ENCODE measurements at places on chromosomes 7 and 10.

DNA sequence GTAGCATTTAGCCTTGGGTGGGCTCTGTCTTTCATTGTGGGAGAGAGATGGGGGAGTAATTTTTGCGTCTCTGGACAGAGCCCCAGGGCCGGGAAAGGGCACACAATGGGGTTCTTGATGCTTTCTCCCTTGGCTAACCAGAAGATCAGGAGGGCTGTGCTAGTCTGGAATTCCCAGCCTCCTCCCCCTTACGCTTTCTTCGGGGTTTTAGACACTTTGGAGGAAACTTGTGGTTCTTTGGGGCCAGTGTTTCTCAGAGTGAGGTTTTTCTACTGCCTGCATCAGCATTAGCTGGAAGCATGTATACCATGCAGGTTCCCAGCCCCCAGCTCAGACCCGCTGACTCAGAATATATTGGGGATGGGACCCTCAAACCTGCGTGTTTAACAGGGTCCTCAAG is 7.0 kb downstream of the NEURL1 start:
- no peak for DNase-seq

GRCh38 chr10:58734116-58734515 is 221.4 kb downstream of the BICC1 start:
- DNase-seq = no peak

DNA sequence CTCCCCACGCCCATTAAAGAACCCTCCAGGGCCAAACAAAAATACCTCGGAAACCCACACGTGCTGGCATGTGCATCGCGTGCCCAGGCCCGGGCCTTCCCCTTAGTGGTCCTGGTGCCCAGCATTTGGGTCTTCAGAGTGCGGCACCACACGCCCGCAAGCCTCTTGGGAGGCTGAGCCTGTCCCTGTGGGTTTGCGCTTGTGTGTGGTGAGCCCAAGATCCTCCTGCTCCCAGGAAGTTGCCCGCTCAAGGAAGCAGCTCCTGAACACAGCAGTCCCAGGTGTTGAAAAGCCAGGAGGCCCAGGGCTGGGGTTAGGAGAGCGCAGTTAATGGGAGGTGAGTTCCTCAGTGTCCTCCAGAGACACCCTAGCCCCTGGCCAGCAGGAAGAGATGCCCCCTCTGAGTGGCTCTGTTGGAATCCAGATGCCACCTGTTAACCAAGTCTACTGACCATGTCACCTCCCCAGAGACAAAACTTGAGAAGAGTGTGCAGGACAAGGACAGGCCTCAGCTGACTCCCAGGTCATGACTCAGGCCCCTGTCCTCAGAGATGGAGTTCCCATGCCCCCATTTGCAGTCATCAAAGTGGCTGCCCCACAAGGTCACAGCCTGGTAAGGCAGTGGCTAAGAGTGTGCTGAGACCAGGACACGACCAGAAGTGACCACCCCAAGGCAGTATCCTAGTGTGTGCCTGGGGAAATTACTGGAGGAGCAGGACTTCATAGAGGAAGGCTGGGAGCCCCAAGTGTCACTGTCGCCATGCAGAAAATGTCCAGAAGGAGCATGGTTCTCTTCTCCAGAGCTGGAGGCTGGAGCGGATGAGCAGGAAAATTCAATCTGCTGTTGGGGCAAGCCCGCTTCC is 5.2 kb downstream of the FZD9 start:
- no peak for DNase-seq

GRCh38 chr7:146321301-146321700 is 204.7 kb downstream of the CNTNAP2 start:
- no peak for DNase-seq

- DNase-seq = no peak
These were observed 80.6 kb downstream of the PTPRZ1 start for GRCh38 chr7:121953601-121954000.

DNA sequence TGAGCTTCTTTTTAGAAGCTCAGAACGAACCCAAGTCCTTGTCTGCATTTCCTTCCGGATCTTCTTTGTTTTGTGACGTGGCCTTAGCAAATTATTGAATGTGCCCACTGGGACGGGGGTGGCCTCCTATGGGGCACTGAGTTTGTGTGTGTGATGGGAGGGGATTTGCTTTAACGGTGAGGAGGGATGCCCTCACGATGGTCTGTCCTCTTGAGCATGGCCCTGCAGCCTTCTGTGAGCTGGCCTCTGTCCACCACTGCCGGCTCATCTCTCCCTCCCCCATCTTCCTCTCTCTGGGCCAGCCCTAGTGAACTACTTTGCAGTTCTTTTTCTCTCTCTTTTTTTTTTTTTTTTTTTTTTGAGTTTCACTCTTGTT is 62.9 kb upstream of the MKRN1 start:
- DNase-seq = no peak

- no peak for DNase-seq
These were observed 25.9 kb upstream of the YAE1 start for GRCh38 chr7:39540320-39540719.

DNA sequence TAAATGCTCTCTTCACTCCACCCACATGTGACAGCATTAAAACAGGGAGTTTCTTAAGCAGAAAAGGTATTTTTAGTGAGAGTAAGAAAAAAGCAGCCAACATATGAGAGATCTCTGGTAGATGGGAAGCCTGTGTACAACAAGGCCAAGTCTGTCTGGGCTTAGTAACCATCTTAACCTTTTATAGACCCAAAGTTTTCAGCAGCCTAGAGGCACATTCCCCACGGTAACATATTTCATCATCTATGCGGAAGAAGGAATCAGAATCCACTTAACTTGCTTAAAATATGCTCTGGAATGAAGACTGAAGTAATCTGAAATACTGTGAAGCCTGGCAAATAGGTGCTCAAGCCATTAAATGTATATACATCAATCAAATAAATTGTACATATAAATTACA is 127.8 kb downstream of the RAPGEF5 start:
- no peak for DNase-seq

DNA sequence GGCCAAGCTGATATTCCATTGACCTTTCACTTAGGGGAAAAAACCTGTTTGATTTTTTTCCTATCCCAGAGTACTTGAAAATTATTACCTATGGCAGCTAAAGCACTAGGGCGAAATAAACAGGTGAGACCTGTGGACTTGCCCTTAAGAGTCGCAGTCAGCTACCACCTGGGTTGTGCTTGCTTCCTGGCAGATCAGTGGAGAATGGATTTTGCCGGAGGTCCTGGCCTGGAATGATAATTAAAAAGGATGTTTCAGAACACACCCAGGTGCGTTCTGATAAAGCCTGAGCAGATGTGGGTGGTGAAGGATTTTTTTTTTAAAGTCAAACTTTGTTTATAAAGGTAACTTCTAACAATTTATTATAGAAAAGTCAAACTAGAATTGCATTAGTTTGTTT is 59.1 kb downstream of the AUTS2 start:
- DNase-seq = no peak

DNA sequence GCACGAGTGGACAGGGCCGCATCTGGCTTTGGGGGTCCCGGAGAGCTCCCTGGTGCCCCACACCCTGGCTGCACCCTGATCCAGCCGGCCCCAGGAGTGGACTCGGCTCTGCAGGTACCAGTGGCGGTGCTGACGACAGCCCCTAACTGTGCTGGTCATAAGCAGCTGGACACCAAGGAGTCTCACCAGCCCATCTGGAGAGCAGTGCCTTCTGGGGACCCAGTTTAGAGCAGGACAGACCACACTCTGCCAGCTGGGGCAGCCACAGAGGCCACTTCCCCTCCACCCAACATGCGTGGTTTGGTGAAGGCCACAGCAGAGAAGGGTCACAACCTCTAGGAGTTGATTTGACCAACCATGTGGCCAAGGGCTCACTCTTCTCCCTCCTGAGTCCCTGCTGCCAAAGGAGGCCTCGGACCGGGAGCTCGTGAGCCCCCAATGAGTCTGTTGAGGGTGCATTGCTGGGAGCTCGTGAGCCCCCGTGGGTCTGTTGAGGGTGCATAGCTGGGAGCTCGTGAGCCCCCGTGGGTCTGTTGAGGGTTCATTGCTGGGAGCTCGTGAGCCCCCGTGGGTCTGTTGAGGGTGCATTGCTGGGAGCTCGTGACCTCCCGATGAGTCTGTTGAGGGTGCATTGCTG is 16.0 kb upstream of the INPP5A start:
- no peak for DNase-seq

DNA sequence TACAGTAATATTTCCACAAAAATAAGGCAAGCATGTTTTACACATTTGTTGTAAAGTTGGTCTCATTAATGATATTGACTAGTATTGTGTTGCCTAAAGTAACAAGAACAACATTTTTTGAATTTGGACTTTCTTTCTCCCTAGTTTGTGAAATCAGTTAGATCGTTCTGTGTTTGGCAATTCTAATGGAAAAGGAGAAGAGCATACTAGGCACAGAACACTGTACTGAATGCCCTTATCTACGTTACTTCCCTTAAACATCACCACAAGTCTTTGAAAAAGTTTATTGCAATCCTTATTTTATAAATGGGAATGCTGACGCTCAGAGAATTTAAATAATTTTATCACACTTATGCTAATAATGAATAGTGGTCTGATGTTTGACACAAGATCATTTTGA is 372.2 kb downstream of the EXOC4 start:
- no peak for DNase-seq

DNA sequence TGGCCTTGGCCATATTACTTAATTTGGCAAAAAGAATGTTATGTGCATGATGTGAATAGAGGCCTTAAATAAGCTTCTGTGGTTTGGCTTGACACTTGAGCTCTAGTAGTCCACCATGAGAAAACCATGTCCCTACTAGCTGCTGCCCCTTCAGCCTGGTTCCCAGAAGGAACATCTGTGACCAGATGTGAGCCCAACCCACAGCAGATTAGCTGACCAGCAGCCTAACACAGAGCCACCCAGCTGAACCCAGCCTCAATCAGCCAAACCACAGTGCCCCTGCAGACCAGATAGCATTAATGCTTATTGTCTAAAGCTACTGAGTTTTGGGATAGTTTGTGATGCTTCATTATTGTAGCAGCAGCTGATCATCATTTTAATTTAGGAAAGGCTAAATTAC is 16.6 kb downstream of the JAZF1 start:
- DNase-seq = no peak

DNA sequence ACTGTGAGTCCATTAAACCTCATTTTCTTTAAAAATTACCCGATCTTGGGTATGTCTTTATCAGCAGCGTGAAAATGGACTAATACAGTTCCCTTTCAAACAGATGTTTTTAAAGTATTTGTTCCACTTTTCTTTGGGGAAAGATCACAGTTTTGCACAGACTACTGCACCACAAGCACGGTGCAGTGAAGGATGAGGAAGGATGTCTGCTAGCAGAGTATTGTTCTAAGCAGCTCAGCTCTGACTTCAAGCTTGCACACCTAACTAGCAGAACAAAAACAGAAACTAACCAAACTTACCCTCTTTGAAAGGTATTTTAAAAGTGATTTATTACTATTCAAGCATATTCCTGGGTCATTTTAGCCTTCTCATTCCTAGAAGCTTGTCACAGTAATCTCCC is 20.0 kb downstream of the THNSL1 start:
- DNase-seq = no peak

- DNase-seq = no peak
These were observed 17.2 kb upstream of the GIMAP8 start for GRCh38 chr7:150432915-150433892.

GRCh38 chr10:49184642-49185111 is 3.5 kb downstream of the TMEM273 start:
- no peak for DNase-seq

GRCh38 chr10:20885678-20886077 is 11.4 kb downstream of the NEBL start:
- no peak for DNase-seq

DNA sequence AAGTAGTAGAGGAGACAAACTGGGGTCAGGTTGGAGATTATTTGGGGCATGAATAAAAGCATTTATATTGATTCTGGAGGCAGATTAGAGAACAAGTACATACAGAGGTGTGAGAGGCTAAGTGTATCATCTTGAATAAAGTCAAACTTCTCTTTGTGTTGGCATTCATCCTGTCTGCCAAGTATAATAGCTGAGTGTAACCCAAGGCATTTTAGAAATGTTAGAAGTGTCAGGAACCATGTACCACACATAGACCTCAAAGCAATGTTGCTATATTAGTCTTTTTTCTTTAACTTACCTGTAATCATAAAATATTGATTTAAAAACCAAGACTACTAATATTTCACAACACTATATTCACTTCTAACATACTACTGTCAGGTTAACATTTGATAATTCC is 56.2 kb upstream of the LRRTM3 start:
- DNase-seq = no peak

GRCh38 chr7:30093420-30093952 is 41.3 kb upstream of the MTURN start:
- no peak for DNase-seq

- no peak for DNase-seq
These were observed 4.0 kb downstream of the UNC5B start for GRCh38 chr10:71216363-71216695.

DNA sequence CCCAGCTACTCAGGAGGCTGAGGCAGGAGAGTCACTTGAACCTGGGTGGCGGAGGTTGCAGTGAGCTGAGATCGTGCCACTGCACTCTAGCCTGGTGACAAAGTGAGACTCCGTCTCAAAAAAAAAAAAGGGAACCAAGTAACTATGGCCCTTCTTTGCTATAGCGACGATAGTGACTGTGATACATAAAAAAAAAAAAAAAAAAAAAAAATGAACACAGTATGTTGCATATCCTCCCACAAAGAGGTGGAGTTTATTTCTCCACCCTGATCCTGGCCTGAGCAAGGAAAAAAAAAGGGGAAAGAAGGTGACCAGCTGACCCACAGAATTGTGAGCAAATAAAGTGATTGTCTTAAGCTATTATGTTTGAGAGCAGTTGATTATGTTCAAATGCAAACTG is 42.3 kb upstream of the STEAP1B start:
- DNase-seq = no peak

DNA sequence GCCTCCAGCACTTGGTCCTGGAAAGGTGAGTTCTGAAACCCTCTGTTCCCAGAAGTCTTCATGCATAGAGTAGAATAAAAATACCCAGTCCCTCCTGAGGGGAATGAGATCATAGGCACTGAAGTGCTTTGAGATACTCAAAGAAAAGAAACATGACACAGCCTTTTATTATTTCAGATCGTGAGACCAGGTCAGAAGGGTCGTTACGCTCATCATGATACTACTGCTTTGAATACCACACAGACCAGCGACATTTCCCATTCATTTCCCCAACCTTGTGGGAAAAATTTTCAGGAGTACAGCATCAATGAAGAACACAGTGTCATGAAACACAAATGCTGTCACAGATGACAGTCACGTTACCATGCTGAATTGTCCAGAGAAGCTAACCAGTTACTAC is 15.0 kb downstream of the CLRN3 start:
- no peak for DNase-seq

DNA sequence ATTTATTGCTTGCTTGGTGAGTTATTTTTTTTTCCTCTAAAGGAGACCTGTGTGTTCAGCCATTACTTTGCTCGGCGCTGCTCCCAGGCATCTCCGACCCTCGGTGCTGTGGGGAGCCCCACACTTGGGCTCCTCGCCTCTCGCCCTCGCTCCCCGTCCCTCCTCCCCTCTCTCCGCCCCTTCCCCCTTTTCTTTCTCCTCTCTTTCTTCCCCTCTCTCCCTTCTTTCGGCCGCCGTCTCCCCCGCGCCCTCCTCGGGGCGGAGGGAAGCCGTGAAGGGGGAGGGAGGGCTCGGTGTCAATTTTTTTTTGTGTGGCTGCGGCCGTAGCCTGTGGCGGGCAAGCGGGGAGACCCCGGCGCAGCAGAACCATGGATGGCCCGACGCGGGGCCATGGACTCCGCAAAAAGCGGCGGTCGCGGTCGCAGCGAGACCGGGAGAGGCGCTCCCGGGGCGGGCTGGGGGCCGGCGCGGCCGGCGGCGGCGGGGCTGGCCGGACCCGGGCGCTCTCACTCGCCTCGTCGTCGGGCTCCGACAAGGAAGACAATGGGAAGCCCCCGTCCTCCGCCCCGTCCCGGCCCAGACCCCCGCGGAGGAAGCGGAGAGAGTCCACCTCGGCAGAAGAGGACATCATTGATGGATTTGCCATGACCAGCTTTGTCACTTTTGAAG is 1.1 kb downstream of the AUTS2 start:
- DNase-seq = no peak

Data from activated naive CD4-positive, alpha-beta T cell (primary cell).